Hematopoietic multipotent progenitor cell treated with erythropoietin and hydrocortisone succinate and interleukin-3 and kit ligand, for 6 days (in vitro differentiated cells): ENCODE measurements at places on chromosomes 12 and 14.
A peak's percentile ranks its signal among the peaks of the same experiment; 100 is the strongest.

DNA sequence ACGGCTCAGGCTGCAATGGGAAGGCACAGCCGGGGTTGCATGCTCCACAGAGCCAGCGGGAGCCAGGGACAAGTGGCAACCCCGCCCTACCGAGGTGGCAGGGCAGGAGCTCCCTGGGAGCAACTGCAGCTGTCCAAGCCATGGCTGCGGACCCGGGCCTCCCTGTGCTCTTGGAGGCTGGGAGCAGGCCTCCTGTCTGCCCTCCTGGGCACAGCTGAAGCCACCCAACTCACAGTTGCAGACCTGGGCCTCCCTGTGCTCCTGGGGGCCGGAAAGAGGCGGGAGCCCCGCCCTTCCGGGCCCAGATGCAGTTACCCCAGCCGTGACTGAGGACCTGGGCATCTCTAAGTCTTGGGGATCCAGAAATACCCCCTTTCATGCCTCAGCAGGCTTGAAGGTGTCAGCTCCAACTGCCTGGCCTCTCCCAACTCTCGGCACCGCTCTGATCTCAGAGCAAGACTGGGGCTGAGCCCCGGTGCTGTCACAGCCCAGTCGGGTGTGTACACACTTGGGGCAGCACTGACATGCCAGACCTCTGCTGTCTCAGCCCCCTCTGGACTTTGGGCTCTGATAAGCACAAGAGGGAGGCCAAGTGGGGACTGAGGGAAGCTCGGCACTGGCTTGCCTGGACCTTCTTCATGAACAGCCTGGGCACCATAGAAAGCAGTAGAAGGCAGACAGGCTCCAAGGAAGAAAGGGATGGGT is 7.5 kb upstream of the RASSF9 start:
- no peak for DNase-seq

GRCh38 chr12:60501124-60501729 is 905.4 kb downstream of the SLC16A7 start:
- DNase-seq = peak; percentile 3

DNA sequence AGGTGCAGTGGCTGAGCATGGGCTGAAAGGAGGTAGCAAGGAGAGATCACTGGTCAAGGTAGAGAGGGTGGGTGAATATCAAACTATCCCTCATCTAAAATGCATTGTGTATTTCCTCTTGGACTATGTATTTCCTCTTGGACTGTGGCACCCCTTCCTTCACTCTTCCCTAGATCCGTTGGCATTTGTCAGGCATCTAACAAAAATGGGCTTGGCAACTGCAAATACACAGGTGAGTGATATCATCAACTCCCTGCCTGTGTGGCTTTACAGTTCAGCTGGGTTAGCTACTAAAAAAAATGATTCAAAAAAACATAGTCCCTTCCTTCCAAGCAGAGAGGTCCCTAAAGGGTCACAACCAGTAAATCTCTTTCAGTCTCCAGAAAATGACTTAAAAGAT is 142.8 kb upstream of the FUT8 start:
- DNase-seq = no peak

DNA sequence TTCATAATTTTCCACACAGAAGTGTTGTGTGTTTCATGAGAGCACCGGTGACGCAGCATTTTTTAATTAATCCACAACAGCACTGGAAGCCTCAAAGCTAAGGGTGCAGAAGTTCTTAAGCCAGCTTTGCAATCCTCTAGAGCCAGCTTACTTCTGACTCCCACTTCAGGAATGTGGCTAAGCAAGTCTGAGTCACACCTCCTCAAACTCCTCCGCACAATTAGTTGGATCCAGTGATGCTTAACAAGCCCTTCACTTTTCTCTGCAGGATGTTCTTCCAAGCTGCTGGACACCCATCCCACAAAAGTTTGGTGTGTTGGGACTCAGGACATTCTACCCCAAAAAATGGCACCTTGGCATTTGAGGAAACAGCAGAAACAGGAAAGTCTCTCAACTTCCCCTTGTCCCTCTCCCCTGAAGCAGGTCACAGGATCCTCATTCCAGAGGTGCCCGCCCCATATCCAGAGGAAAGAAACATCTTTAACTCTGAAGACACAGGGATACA is 210.0 kb downstream of the PPM1H start:
- no peak for DNase-seq

DNA sequence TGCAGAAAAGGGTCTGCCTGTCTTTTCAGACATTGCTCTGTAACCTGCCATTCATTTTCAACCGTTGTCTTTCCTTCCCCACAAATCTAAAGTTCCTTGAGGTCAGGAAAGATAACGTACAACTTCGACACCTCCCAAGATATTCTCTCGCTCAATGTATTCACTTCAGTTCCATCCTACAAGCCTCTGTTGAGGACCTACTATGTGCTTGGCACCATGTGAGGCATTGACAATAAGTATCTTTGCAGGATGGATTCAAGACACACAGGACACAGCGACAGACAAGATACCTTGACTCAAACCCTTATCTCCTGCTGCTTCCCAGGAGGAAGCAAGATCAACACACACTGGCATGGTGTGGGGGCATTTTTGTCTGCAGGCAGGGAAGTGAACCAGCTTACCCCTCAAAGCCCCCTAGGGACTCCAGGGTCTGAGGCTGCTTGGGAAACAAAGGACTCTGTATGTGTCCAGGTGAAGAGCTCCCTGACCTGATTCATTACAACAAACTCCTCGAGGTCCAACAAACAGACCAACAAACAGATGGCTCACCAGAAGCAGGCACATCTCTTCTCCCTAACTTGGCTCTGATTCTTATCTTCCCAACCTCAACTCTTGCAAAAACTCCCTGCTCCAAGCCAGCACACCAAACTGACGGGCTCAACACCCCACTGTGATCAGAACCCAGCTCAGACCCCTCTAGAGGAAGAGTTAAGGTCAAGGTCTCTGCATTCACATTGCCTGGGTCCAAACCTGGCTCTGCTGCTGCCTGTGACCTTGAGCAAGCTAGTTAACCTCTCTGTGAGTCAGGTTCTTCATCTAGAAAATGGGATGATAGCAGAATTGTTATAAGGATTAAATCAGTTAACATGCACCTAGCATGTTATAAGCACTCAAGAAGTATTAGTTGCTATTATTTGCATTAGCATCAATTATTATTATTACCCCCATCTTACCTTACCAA is 6.3 kb downstream of the NUAK1 start:
- DNase-seq = no peak

DNA sequence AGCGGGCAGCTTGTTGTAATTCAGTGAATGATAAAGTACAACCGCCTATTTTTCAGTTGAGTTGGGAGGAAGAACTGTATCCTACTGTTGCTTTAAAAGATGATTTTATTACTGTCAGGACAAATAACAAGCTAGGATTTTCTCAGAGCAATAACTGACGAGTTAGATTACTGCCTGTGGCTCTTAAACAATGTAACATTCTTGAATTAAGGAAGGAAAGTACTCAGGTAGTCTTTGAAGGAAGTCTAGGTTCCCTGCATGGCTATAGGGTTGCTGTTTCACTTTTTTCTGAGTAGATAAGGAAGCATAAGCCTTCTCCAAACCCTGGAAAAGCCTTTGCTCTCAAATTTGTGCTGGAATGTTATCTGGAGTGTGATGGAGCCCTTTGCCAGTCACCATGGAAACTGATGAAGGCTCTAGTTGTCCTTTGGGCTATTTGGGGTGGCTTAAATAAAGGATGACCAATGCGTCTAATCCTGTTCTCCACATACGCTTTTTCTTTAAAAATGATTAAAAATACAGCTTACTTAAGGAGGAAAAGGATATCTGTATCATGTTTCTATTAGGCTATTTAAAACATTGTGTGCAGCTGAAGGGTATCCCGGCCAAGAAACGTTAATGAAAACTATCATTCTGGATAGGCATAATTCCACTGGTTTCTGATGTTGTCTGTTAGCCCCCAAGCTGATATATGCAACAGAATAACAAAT is 17.7 kb downstream of the NUBPL start:
- no peak for DNase-seq

GRCh38 chr14:68137704-68138619 is 318.4 kb downstream of the RAD51B start:
- DNase-seq = no peak

GRCh38 chr12:47491516-47492305 is 214.1 kb downstream of the RPAP3 start:
- no peak for DNase-seq

DNA sequence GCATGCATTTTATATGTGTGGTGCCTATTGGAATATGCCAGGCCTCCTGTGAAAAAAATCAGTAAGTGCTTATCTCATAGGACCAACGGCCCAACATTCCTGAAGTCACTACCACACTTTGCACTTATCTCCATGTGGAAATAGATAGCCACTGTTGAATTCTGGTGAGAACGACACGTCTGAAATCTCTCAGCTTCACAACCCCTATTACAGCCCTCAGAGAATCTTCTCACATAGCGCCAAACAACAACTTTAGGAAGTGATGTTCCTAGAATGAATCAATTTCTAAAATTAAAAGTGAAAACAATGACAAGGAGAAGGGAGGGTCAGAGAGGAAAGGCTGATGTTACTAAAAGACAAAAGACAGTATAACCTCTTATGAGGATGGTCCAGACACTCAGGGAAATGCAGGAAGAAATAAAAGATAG is 270.8 kb upstream of the BTG1 start:
- no peak for DNase-seq

DNA sequence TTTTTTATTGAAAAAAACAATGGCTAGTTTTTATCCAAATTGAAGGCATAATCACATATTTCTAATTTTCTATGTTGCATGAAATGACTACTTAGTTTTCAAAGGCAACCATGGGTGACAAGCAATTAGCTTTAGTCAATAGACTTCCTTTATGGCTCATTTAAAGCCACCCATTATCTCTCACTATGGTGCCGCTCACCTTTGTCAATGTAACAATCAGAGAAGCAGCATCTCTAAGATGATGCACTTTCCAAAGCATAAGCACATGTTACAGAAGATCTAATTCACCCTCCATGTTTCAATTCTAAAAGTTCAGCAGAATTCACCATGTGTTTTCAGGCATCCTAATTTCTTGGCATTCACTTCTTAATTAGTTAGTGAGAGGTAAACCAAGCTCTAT is 166.6 kb upstream of the RPL10L start:
- no peak for DNase-seq

GRCh38 chr12:573232-573631 is 90.0 kb downstream of the NINJ2 start:
- DNase-seq = no peak

DNA sequence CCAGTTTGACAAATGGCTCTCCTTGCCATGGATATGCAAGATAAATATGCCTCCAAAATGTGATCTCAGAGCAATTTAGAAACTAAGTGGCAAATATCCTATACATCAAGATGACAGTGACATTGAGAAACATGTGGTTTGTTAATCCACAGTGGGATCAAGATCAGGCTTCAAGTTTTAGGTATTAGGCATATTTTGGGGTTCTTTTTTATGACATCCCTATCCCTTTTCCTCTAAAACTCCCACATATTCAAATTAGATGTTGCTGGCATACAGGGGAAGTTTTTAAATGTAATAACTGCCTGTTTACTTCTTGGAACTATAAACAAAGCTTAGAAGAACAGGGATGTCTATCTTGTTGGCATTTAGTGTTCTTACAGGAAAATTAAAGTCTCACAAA is 179.4 kb downstream of the CRADD start:
- peak; percentile 19 for DNase-seq

DNA sequence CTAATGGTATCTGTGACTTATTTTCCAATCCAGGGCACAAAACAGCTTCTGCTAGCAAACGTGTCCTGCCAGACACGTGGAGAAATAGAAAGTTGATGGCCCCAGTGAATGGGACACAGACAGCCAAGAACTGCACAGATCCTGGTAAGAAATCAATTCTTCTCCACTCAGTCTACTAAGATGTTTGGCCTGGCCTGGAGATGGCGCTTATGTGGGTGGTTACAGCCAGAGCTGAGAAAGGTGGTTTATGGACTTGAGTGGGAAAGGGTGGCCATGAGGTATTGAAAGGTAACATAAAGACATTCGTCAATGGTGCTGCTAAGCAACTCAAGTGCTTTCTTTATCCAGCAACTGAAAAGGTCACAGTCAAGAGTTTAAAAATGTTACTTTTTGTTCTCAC is 2.9 kb downstream of the SLC24A4 start:
- peak; percentile 15 for DNase-seq

DNA sequence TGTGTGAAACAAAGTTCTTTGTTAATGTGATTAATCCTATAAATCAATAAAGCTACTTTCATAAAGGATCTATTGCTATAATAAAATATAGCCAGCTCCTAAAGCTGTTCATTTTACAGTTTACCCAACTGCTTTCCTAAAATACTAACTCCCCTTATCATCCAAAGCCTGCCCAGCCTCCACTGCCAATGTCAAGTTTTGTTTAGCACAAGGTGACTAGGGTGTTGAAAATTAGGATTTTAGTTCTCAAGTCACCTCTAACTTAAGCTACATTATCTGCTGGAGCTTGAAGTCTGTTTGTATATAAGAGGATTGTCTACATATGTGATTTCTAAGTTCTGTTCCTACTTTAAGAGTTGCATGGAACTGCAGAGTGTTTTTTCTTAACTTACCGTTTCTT is 86.3 kb downstream of the CCER1 start:
- no peak for DNase-seq

GRCh38 chr14:65373671-65374039 is 38.9 kb upstream of the FUT8 start:
- DNase-seq = no peak

DNA sequence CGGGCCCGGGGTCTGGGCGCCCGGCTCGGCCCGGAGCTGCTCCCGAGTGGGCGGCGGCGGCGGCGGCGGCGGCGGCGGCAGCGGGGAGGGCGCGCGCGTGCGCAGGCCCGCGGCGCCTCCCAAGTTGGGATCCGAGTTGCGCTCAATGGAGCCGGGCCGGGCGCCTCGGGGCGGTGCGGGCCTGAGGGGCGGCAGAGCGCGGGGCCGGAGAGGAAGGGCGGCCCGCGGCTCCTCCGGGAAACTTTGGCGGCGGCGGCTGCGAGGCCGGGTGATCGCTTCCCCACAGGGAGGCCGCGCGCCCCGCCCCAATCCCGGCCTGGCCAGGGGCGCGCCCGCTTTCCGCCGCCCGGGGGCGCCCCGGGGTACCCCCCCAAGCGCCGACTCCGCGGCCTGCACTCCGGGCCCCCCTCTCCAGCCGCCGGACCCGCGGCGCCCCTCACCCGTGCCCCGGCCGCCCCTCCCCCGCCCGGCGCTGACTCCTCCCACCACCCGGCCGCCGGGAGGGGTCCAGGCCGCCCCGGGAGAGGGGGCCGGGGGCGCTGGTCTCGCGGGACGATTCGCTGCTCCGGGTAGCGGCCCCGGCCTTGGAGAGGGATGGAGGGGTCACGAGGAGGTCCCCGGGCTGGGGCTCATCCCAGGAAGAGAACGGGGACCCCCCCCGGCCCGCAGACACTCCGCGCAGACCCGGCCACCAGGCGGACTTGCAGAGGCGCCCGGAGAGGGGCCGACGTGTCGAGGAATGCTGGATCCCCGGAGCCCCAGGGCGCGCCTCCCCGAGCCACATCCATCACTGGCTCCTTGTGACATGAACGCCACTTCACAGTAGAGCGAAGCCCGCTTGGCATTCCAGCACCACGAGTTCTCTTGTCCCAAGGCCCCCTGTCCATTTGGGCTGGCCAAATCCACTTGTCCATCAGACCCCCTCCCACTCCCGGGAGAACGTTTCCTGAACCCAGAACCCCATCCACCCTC is at the start of gene RILPL1:
Gene RILPL1, minus strand, starts transcription at position 48 of the 972 bp plus-strand sequence. CDS start 237 bp downstream, outside the sequence.
- DNase-seq = peak; percentile 52

- DNase-seq = no peak
Observed at GRCh38 chr12:94504386-94504785, 44.7 kb upstream of the CEP83 start.
